Smooth muscle cell of bladder (primary cell): ENCODE measurements at places on chromosomes 11 and 22. TPM values are rescaled to one million over a fixed set of nuclear protein-coding genes. Genes with fewer than 3 reads are reported as not detected.

The CHADL gene
- total RNA-seq = 0.71 and 1.8 TPM in 2 replicates

The SHISAL1 gene
- 17.5 and 26.6 TPM in 2 replicates for total RNA-seq

The SLC37A2 gene
- total RNA-seq = 0.18 and 0.43 TPM in 2 replicates

The CRYBB2 gene
- total RNA-seq = not detected in 2 replicates

The JAML gene
- total RNA-seq = not detected in 2 replicates

The YPEL4 gene
- 1.4 and 1.6 TPM in 2 replicates for total RNA-seq
